Stimulated activated naive CD4-positive, alpha-beta T cell (primary cell): ENCODE measurements at places on chromosomes 11 and 22.

- DNase-seq = no peak
Measured at GRCh38 chr11:16226245-16226644, 130.1 kb downstream of the SOX6 start.

GRCh38 chr22:50730013-50730891 lies 7.8 kb upstream of the ACR start:
- DNase-seq = no peak

DNA sequence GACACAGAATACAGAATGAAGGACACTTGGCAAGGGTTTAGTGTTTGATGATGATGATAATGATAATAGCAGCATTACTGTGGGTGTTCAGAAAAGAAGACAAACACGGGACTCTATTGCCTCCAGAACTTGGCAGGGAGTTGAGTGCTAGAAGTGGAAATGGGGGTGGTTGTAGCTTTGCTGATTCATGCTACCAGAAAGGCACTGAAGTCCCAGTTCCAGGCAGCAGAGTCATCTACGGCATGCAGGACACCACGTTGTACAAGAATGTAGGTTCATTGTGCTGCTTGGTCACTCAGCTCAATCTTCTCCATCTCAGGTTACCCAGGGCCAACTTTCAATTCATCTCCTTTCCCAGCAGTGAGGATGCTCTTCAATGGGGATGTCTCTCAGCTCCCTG lies 115.7 kb downstream of the NTM start:
- DNase-seq = no peak

DNA sequence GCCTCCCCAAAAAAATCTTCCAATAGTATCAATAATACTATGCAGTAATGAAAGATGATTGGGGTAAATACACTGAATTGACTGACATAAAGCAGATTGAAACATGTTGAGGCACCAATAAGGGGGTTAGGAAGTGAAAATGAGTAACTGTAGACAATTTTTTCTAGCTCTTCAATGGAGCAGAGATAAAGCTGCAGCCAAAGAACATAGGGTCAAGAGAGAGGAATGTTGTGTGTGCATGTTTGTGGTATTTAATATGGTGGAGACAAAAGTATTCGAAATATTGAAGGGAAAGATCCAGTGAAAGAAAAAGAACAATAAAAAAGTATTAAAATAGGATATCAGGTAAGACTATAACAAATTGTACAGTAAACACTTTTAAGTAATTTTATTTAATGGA lies 450.0 kb upstream of the CCDC179 start:
- DNase-seq = no peak

DNA sequence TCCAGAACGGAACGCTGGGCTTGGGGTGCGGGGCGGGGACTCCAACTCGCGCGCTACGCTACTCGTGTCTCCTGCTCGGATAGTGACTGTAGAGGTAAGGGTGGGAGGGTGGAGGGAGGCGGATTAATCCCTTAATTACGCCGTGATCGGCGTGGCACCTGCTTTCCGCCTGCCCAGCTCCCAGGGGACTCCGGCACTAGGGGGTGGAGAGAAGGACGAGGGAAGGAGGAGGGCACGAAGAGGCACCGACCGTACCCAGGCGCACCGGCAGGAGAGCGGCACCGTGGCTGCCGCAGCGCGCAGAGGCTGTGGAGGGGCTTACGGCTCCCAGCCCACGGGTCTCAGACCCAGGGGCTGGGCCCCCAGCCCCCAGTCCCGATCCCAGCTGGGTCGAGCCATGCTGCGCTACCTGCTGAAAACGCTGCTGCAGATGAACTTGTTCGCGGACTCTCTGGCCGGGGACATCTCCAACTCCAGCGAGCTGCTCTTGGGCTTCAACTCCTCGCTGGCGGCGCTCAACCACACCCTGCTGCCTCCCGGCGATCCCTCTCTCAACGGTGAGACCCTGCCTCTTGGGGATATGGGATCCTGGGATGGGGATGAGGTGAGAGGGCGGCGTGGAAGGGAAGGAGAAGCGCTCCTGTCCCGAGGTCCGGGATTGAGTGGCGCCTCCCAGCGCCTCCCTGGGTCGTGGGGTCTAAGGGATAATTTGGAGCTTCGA lies at the start of gene ROBO3:
TSS of gene ROBO3 (plus strand) at position 252 of the 721 bp plus-strand sequence. CDS start at position 398, 146 bp downstream.
- no peak for DNase-seq

- no peak for DNase-seq
Measured at GRCh38 chr11:84232511-84232910, 946.3 kb upstream of the CCDC90B start.
